ENCODE measurements at places on chromosomes 2 and 18. TPM values are rescaled to one million over a fixed set of nuclear protein-coding genes. Genes with fewer than 3 reads are reported as not detected.

Gene C2orf66
- not detected for total RNA-seq

Gene RESP18
- total RNA-seq = not detected

Gene PTPRM
- total RNA-seq = 3.9 TPM

Gene RBKS
- total RNA-seq = 2.1 TPM

Gene LAMA3
- total RNA-seq = not detected

Gene SERPINB10
- not detected for total RNA-seq

Gene SCG2
- total RNA-seq = not detected

Gene CYP1B1
- total RNA-seq = 19.4 TPM

Gene ICOS
- total RNA-seq = 84.5 TPM

Gene SLC11A1
- 1.1 TPM for total RNA-seq

Gene ZFP36L2
- 98.0 TPM for total RNA-seq

Gene TMEM163
- total RNA-seq = not detected

Gene EVA1A
- total RNA-seq = not detected

Gene IER3IP1
- total RNA-seq = 15.6 TPM

Gene ZFAND2B
- total RNA-seq = 32.4 TPM

Gene CFAP221
- total RNA-seq = not detected

Gene SLC16A14
- total RNA-seq = 1.0 TPM

Gene TFCP2L1
- 0.11 TPM for total RNA-seq

Measured in CD8-positive, alpha-beta memory T cell (primary cell).